ENCODE measurements at places on chromosomes 4 and X.

- DNase-seq = no peak
Observed at GRCh38 chrX:112851161-112851779, 10.6 kb upstream of the AMOT start.

- DNase-seq = no peak
Observed at GRCh38 chr4:118224243-118224829, 128.5 kb downstream of the PRSS12 start.

DNA sequence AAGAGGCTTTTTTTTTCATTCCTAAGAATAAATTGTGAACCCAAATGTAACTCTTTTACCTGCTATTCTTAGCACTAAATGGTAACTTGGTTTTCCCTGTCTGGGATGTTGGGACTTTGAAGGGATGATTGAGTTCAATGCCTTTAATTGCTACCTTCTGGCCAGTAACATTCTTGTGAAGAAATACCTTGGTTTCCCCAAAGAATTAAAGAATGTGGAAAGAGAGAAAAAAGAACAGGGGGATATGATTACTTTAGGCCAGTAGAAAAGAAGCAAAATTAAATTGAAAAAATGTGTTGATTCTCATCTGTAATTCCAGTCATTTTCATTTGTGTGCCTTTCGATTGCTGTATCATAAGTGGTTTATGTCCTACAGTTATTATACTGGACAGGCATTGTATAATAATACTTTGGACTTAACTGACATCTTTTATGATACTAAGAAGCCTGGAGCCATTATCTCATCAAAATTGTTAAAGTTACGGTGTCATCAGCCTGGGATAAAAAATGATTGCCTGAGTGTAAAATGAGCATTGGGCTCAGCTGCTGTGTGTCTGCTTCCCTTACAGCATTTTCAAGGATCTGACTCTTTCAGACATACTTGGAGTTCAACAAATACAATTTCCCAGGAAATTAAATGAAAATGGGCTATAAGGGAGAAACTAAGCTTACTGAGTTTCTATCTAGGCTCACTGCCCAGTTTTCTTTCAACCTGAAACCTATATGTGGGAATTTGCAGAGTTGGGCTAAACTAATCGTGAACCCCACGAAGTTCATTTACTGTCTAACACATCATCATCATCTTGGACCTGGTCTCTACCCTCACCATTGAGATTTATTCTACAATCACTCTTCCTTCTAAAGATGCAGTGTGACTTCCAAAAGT, 146.3 kb downstream of the SHROOM3 start:
- DNase-seq = no peak

GRCh38 chr4:124953061-124953460, 240.5 kb upstream of the ANKRD50 start:
- no peak for DNase-seq

DNA sequence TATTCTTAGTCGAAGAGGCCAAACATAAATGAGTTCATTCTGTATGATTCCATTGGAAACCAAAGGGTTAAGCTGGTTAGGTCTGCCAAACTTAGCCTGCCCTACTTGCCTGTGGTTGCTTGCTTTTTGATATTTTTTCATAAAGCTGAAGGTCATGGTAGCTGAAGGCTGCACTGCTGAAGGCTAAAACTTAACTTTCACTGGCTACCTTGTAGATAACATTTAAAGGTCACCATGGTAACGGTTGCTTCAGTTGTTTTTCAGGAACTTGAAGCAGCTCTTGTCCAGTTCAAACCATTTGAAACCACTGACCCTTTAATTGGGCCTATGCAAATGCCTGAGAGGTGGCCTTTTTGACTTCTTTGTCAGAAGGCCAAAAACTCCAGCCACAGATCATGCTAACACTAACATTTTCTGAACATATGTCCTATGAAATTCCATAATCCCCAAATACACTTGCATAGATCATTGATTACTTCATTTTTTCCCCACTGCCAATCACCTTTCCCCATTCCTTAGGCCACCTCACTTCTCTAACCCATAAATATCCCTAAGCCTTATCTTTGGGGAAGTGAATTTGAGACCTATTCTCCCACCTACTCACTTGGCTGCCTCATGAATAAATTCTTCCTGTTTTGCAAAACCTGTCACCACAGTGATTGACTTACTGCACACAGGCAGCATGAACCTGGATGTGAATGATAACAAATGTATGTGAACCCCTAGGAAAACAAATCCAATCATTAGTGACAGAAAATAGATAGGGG, 10.7 kb upstream of the SMIM10L2A start:
- DNase-seq = no peak

All from prostate gland (tissue), 2 donors.